ENCODE measurements at places on chromosomes 2 and 18.

DNA sequence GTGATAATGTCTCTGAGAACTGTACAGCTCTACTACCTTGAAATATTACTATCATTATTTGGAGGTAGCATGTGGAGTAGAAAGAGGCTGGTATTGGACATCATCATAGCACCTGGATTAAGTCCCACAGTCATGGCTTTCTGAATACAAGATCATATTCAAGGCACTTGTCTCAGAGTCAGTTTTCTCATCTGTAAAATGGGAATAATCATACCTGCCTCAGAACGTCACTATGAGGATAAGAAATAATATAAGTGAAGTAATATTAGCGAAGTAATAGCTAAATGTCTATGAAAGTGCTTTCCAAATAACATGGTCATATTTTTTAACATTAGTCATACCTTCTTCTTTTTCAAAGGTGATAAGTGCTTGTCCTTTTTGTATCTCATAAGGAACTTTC is 11.0 kb downstream of the NMI start:
- DNase-seq = no peak

DNA sequence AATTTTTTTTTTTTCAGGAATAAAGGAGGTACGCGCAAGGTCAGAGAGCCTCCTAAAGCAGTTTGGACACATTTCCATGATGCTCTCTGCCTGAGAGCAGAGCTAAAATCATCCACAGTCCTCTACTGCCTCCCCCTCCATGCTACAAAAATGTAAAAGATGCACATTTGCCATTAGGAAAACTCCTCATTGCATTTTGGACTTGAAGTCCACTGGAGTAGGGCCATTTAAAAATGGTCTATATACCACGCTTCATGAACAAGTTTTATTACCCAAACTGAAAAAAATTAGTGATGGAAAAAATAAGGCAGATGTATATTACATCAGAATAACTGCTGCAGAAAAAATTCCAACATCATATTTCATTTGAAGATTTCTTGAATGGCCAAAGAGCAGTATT is 256.0 kb downstream of the AFF3 start:
- DNase-seq = no peak

DNA sequence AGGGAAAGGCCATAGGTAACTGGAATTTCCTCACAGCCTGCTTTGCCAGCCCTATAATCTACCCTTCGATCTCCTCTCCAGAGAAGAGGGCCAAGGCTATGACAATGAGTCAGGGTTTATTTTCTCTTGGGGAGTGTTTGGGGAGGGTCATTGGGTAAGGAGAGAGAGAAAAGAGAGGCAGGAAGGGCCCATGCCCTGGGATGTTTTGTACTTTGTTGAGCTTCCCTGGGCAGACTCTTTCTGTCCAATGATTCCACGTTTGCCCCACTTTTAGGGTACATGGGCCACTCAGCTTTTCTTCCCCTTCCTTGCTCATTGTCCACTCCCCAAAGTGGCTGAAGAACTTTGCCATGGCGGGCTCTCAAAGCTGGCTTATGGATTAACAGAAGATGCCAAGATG is 224.2 kb downstream of the ALK start:
- DNase-seq = no peak

- DNase-seq = no peak
Measured at GRCh38 chr2:171180229-171180930, 19.7 kb upstream of the TLK1 start.

GRCh38 chr2:200472853-200473464 is 36.9 kb downstream of the KCTD18 start:
- DNase-seq = no peak

- no peak for DNase-seq
Measured at GRCh38 chr2:65402323-65402722, 30.1 kb downstream of the SPRED2 start.

DNA sequence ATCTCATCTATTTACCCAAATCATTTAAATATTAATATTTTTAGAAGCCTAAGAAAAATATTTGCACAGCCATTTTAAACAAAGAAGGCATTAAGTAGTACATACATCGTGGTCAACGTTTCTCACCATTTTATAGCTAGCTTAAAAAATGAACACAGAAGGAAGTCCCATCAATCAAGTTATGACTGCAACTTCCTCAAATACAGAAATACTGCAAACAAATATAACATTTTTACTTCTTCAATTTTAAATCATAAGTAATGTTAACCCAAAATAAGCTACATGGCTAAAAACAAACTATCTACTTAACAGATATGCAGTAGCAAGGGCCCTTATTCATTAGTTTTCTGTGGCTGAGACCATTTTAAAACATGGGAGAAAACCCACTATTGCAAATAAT is 30.6 kb downstream of the ITSN2 start:
- DNase-seq = no peak

DNA sequence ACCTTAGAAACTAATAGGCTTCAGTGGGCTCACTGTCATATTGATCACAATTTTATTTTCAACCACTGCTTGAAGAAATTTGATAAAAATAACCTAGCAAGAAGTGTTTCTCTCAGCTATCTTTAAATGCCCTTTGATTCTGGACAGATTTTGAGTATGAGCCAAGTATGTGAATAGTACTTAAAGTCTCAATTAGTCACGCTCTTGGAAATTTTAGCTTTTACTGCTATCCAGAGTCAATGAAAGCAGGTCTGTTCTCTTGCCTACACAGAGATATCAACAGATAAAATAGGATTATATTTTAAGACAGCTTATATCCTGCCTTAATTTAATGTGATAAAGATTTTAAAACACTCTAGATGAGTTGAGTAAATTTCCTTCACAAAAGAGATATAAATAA is 337.3 kb downstream of the CBLN2 start:
- DNase-seq = no peak

- DNase-seq = no peak
Measured at GRCh38 chr2:135005753-135006152, 41.5 kb downstream of the MAP3K19 start.

GRCh38 chr2:133421516-133422324 is 146.5 kb downstream of the NCKAP5 start:
- no peak for DNase-seq
